Naive thymus-derived CD4-positive, alpha-beta T cell (primary cell): ENCODE measurements at places on chromosomes 12 and 14. TPM values are rescaled to one million over a fixed set of nuclear protein-coding genes. Genes with fewer than 3 reads are reported as not detected.

DNA sequence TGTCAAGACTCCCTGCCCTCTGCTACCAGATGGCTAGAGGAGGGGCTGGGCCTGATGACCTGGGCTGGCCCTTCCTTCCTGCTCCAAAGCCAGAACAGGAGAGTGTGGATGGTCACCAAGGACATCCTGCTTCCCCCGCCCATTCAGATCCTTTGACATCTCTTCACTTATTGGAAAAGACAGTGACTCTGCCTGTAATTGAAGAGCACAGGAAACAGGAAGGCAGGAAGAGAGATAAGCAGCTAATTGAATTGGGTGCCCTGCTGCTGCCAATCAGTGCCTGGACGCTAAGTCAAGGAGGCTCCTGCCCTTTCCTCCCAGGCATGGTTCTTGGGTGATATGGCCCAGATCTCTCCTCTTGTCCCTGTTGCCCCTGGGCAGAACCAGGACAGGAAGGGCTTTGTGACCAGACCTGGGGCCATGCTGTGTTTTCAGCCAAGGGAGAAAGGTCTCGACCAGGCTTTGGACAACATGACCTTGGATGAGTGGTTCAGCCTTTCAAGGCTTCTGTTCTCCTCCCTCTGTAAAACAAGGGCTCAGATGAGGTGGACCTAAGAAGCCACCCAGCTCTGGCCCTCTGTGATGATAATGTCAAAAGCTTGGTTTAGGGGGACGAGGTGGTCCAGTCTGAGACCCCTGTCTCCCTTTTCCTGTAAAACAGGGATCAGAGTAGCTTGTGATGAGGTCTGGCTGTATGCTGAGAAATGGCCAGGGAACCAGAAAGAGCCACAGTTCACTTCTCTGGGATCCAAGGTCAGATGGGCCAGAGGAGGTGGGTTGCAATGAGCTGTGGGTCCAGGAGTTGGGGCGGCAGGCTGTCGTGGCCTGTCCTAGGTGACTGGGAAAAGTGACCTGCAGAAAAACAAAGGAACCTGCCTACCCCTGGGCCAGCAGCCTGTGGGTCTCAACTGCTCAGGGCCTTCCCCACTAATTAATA is 38.8 kb downstream of the FAM222A start:
- H3K27ac ChIP-seq = no peak overlapping the region
- H3K27me3 ChIP-seq = no peaks in the 10 kb centered on the region
- no peak for DNase-seq
- no peaks in the 10 kb centered on the region for H3K36me3 ChIP-seq

The CRACR2A gene
- 39.5 TPM for total RNA-seq

DNA sequence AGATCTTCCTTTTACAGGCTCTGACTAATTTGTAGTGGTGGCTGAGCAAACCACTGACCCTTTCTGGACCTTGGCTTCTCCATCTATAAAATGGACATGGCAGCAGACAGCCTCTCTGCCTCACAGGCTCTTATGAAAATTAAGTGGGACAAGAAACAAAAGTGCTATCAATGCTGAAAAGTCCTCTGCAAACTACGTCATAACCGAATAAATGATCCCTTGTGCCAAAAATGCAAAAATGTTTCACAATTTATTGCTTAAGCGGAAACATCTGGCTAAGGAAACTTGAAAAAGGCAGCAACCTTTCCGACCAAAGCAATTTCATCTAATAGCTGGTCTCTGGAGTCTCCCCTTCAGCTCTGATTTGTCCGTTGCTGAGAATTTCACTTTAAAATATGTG is 108.5 kb upstream of the PLXNC1 start:
- no peaks in the 10 kb centered on the region for H3K4me1 ChIP-seq
- no peak for DNase-seq
- no peak overlapping the region for H3K27ac ChIP-seq
- no peaks in the 10 kb centered on the region for H3K36me3 ChIP-seq

DNA sequence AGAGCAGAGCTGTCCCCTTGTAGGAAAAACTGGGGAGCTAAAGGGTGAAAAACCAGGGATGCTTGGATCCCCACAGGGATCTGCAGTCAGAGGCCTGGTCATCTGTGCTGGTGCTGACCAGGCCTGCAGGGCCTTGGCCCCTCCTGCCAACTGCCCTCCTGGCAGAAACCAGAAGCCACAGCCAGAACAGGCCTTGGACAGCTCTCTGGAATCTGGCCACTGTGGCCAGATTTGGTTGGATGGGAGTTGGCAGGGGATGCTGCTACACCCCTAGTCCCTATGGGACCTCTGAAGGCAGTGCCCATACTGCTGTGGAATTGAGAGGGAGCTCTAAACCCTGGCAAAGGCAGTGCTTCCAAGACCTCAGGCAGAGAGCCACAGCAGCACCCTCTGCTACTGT is 9.2 kb upstream of the GPX2 start:
- H3K4me1 ChIP-seq = no peaks in the 10 kb centered on the region
- no peak for DNase-seq
- no peak overlapping the region for H3K27ac ChIP-seq
- no peak overlapping the region for H3K4me3 ChIP-seq
- H3K36me3 ChIP-seq = no peaks in the 10 kb centered on the region

DNA sequence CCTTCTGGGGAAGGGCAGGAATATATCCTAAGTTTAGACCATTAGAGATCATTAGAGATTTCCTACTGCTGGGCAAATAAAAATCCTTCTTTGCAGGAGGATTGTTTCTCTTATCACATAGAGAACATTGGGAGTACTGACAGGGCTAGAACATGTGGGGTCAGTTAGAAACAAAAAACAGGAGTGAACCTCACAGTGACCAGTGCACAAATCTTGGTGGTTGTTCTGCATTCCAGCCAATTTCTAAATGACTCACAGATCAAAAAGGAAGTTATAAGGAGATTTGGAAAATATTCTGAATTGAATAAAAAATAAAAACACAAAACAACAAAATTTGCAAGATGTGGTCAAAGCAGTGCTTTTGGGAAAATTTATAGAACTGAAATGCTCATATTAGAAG is 118.8 kb downstream of the LLPH start:
- H3K4me3 ChIP-seq = no peak overlapping the region
- no peaks in the 10 kb centered on the region for H3K36me3 ChIP-seq
- no peak overlapping the region for H3K27ac ChIP-seq
- DNase-seq = no peak
- no peaks in the 10 kb centered on the region for H3K4me1 ChIP-seq

The TTC7B gene
- total RNA-seq = 3.4 TPM

DNA sequence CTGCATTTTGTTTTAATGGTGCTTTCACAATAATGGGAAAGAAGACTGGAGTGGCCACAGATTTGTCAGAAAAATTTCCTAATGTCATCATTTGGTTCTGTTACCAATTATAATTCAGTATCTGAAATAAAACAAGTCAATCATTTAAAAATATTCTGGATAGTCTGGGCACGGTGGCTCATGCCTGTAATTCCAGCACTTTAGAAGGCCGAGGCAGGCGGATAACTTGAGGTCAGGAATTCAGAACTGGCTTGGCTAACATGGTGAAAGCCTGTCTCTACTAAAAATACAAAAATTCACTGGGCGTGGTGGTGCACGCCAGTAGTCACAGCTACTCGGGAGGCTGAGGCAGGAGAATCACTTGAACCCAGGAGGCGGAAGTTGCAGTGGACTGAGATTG is 4.0 kb upstream of the LIMA1 start:
- peaks cover 15% of the 10 kb centered on the region for H3K4me1 ChIP-seq
- H3K27me3 ChIP-seq = no peaks in the 10 kb centered on the region
- DNase-seq = no peak
- no peaks in the 10 kb centered on the region for H3K36me3 ChIP-seq

- no peak for DNase-seq
- no peaks in the 10 kb centered on the region for H3K27me3 ChIP-seq
- no peaks in the 10 kb centered on the region for H3K36me3 ChIP-seq
- no peak overlapping the region for H3K27ac ChIP-seq
Measured at GRCh38 chr14:69428289-69428998, 30.0 kb downstream of the SLC39A9 start.

DNA sequence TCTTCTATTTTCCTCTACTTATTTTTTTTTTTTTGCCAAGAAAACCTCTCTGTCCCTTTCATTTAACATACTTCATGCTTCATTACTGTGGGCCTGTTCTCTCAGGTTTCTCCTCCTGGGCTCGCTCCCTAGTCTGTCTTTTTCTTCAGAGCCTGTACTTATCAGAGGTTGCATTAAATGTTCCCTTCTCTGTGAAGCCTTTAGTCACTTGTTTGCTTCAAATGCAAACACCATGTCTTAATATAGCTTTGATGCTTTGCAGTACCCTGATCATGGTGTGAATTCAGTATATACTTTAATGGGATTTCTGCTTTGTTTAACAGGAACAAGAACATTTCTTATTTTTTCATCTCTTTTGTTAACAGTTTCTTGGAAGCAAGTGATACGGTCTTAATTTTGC is 72.7 kb upstream of the DNM1L start:
- no peak overlapping the region for H3K27ac ChIP-seq
- no peak for DNase-seq
- no peaks in the 10 kb centered on the region for H3K4me1 ChIP-seq
- H3K4me3 ChIP-seq = no peak overlapping the region
